ENCODE measurements at places on chromosomes 7 and 10. TPM values are rescaled to one million over a fixed set of nuclear protein-coding genes. Genes with fewer than 3 reads are reported as not detected.

Gene GFRA1
- not detected for total RNA-seq

Gene ACBD7
- total RNA-seq: 2.6 TPM

- DNase-seq: no peak
- H3K36me3 ChIP-seq: no peaks in the 10 kb centered on the region
- no peak overlapping the region for H3K27ac ChIP-seq
- no peaks in the 10 kb centered on the region for H3K27me3 ChIP-seq
- H3K4me1 ChIP-seq: no peaks in the 10 kb centered on the region
These were observed 19.8 kb downstream of the SLC29A4 start for GRCh38 chr7:5302577-5302976.

GRCh38 chr10:104026762-104027161 lies 58.9 kb downstream of the COL17A1 start:
- no peaks in the 10 kb centered on the region for H3K4me1 ChIP-seq
- no peaks in the 10 kb centered on the region for H3K27me3 ChIP-seq
- DNase-seq: no peak
- H3K27ac ChIP-seq: no peak overlapping the region
- H3K36me3 ChIP-seq: peaks cover 6% of the 10 kb centered on the region
- H3K4me3 ChIP-seq: no peak overlapping the region

Data from HepG2 (cell line).